ENCODE measurements at places on chromosomes 5 and 9.
A peak's percentile ranks its signal among the peaks of the same experiment; 100 is the strongest.

GRCh38 chr9:108162664-108163063, 673.1 kb upstream of the KLF4 start:
- no peak for DNase-seq

- peak; percentile 25 for DNase-seq
These were observed 12.7 kb downstream of the RLN1 start for GRCh38 chr9:5326893-5327548.

DNA sequence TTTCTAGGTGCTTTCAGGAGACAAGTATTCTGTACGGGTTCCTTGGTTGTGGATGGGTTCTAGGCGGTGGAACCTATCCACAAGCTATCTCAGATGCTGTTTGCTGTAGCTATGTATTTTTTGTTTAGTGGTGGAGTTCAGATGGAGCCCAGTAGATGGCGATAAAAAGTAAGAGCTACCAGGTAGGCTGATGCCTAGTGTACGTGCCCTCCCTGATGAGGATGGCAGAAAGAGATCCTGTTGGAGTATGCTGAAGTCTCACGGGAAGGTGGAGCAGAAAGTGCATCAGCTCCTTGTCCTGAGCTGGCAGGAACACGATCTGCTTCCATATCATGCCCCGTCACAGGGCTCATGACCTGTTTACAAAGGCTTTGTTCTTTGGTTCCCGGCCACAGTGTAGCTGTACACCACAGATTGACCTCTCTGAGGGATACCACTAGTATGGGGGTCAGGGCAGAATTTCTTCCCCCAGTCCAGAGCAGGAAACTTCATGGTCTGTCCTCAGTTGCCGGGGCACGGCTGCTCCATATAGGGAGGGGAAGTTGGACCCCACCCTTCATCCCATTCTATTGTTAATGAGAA, 12.6 kb upstream of the UGT3A2 start:
- no peak for DNase-seq

GRCh38 chr5:74231697-74232096, 408.8 kb downstream of the ENC1 start:
- DNase-seq, result no peak

GRCh38 chr5:65423623-65424022, 58.1 kb downstream of the ADAMTS6 start:
- DNase-seq, result no peak

DNA sequence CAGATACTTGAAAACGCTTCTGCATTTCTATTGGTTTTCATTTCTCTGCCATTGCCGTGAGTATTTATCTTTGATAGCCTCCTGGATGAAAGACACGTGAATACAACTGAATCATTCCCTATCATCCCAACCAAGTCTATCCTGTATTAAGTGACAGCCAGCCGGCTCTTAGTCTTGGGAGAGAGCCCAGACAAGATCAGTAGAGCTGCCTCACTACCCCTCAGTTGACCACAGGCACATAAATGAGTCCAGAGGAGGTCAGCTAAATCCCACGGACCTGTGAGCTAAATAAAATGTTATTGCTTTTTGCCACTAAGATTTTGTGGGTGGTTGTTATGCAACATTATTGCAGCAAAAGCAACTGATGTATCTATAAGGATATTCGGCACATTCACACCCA, 639.0 kb upstream of the ACO1 start:
- DNase-seq, result no peak
